Vagina (tissue), 2 donors: ENCODE measurements at places on chromosomes 6 and 20. TPM values are rescaled to one million over a fixed set of nuclear protein-coding genes. Genes with fewer than 3 reads are reported as not detected.
A peak's percentile ranks its signal among the peaks of the same experiment; 100 is the strongest.

DNA sequence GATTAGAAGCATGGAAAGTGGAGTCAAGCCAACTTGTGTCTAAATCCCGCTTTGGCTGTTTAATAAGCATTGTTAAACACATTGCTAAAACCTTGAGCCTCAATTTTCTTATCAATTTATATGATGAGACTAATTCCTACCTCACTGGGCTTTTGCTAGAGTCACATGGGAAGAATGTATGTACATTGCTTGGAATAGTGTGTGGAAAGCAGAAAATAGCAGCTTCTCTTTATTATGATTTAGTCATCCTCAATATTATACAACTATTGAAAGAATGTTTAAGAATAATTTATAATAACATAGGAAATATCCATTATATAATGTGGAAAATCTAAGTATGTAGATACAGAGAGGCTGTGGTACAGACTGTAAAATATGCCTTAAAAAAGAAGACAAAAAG, 313.0 kb upstream of the CDYL start:
- H3K27me3 ChIP-seq = no peaks in the 10 kb centered on the region
- peaks cover 21% of the 10 kb centered on the region for H3K4me1 ChIP-seq
- no peak overlapping the region for H3K4me3 ChIP-seq
- no peak overlapping the region for H3K27ac ChIP-seq
- no peak for DNase-seq
- H3K36me3 ChIP-seq = no peaks in the 10 kb centered on the region

Gene GDAP1L1
- not detected for total RNA-seq

Gene VGLL2
- total RNA-seq = not detected

Gene DNAH8
- not detected for total RNA-seq

DNA sequence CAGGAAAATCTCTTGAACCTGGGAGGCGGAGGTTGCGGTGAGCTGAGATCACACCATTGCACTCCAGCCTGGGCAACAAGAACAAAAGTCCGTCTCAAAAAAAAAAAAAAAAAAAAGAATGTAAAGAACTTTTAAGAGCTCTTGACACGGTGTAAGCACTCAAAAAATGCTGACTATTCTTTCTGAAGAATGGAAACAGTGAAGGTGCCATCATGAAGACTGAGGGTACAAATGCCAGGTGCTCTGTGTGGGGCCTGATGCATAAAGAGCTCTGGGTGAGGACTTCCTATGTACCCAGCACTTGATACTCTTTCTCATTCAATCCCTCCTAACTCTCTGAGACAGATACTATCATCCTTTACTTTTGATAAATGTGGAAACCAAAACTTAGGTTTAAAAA, 45.0 kb upstream of the ENPP5 start:
- H3K27me3 ChIP-seq = no peaks in the 10 kb centered on the region
- DNase-seq = no peak
- no peaks in the 10 kb centered on the region for H3K4me1 ChIP-seq
- H3K36me3 ChIP-seq = no peaks in the 10 kb centered on the region
- no peak overlapping the region for H3K4me3 ChIP-seq
- no peak overlapping the region for H3K27ac ChIP-seq

DNA sequence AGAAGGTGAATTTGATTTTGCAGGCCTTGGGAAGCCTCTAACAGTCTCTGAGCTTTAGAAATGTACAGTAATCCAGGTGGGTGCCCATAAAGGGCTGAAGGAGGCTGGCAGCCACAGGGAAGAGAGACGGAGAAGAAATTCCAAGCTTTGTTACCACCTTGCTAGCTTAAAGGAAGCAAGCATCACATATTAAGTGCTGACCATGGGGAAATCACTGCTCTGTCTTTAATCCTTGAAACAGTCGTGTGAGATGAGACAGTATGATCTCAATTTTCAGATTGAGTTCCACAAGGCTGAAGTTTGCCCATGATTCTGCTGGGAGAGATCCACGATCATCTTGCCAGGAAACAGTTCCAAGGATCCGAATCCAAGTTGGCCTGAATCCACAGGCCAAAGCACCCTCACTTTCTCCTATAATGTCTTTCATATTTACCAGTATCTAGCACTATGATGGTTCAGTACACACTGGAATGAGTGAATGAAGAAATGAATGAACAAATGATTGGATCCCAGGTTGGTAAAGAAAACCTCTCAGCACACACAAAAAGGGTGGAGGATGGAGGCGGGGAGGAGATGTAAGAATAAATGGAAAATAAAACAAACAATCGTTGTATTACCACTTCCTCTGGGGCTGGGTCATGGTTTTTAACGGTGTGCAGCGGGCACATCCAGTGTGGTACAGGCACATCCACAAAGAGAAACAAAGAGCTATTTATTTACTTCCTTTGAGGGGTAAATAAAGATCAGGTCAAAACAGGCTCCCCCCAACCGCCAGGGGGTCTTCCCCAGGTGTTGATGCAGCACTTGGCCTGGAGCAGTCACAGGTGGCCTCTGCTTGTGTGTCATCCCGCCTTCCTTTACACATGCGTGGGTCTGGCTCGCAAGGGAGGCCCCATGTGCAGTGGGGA, 28.2 kb upstream of the TAF8 start:
- H3K4me1 ChIP-seq = peaks cover 20% of the 10 kb centered on the region
- H3K4me3 ChIP-seq = no peak overlapping the region
- H3K36me3 ChIP-seq = no peaks in the 10 kb centered on the region
- H3K27me3 ChIP-seq = no peaks in the 10 kb centered on the region

Gene FOXA2
- not detected for total RNA-seq

Gene HINT3
- total RNA-seq = 18.4 TPM

Gene MRPS18A
- 31.9 TPM for total RNA-seq

GRCh38 chr20:30811885-30812671, 445.4 kb upstream of the DEFB115 start:
- DNase-seq = no peak
- no peak overlapping the region for H3K27ac ChIP-seq
- H3K27me3 ChIP-seq = no peaks in the 10 kb centered on the region
- H3K4me3 ChIP-seq = no peak overlapping the region
- H3K4me1 ChIP-seq = no peaks in the 10 kb centered on the region
- no peaks in the 10 kb centered on the region for H3K36me3 ChIP-seq

DNA sequence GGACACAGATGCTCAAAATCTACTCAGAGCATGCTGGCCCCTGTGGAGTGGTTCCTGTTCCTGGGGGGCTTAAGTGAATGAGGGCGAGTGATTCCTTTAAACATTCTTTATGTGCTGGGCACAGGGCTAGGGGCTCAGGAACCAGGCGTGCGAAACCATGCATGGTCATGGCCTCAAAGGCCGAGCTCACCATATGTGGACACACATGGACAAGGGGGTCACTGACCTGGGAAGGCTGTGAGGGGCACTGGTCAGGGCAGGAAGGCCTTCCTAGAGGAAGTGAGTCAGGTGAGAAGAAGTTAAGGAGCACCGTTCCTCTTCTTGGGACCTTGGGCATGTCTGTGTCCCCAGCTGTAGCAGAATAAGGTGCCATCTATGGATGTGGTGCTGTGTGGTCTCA, 74.6 kb upstream of the BHLHE23 start:
- no peaks in the 10 kb centered on the region for H3K4me1 ChIP-seq
- no peak overlapping the region for H3K4me3 ChIP-seq
- no peak for DNase-seq
- H3K36me3 ChIP-seq = no peaks in the 10 kb centered on the region
- H3K27ac ChIP-seq = no peak overlapping the region
- H3K27me3 ChIP-seq = no peaks in the 10 kb centered on the region

DNA sequence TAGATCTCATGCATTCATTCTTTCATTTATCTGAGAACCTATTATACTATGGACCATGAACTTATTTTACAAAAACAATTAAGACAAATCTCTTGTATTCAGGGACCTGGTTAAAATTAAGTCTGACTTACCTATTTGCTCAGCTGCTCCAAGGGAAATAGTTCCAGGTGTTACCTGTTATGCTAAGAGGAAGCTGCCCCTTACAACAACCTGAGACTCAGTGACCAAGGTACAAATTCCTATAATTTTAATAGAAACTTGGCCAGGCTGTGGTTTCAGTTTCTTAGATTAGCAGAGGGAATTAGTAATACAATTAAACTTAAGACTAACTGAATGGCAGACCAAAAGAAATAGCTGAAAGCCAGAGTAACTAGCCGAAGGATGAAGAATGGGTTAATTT, 48.2 kb upstream of the GMPR start:
- no peaks in the 10 kb centered on the region for H3K36me3 ChIP-seq
- no peak overlapping the region for H3K4me3 ChIP-seq
- DNase-seq = no peak
- H3K27ac ChIP-seq = no peak overlapping the region

DNA sequence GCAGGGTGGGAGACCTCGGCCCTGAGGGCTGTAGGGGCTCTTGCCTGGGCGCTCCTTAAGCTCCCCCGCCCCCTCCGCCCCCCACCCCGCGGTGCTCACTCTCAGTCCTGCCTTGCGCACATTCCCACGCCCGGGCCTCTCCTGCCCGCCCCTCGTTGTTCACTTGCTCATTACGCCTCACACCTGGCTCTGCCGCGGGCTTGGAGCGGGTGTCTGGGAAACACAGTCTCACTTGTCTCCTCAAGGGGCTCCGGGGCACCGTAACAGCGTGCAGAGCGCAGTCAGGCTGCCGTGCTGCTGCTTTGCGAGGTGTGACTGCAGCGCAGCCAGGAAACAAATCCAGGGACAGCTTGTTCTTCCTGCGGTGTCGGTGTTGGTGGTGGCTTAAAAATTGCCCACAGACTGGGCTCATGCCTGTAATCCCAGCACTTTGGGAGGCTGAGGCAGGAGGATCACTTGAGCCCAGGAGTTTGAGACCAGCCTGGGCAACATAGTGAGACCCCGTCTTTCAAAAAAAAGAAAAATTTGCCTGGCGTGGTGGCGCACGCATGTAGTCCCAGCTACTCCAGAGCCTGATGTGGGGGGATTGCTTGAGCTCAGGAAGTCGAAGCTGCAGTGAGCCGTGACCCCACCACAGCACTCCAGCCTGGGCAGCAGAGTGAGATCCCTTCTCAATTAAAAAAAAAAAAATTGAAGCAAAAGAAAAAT, 4.6 kb downstream of the NPBWR2 start:
- H3K27me3 ChIP-seq = peaks cover 9% of the 10 kb centered on the region
- DNase-seq = no peak
- H3K4me3 ChIP-seq = peak overlapping the region; percentile 27
- no peaks in the 10 kb centered on the region for H3K36me3 ChIP-seq

- no peaks in the 10 kb centered on the region for H3K27me3 ChIP-seq
- H3K4me1 ChIP-seq = no peaks in the 10 kb centered on the region
- no peak overlapping the region for H3K27ac ChIP-seq
- no peak overlapping the region for H3K4me3 ChIP-seq
- H3K36me3 ChIP-seq = no peaks in the 10 kb centered on the region
- DNase-seq = no peak
These were observed 38.1 kb upstream of the RPP40 start for GRCh38 chr6:5041955-5042354.

Gene TRIM10
- not detected for total RNA-seq

DNA sequence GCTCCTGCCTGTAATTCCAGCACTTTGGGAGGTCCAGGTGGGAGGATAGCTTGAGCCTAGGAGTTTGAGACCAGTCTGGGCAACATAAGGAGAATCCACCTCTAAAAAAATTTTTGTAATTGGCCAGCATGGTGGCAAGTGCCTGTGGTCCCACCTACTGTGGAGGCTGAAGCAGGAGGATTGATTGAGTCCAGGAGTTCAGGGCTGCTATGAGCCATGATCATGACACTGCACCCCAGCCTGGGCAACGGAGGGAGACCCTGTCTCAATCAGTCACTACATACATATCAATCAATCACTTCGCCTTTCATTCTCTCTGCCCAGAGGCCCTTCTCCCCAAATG, 1.1 kb upstream of the STK38 start:
- no peaks in the 10 kb centered on the region for H3K27me3 ChIP-seq
- H3K36me3 ChIP-seq = no peaks in the 10 kb centered on the region
- H3K4me3 ChIP-seq = no peak overlapping the region
- no peak for DNase-seq

DNA sequence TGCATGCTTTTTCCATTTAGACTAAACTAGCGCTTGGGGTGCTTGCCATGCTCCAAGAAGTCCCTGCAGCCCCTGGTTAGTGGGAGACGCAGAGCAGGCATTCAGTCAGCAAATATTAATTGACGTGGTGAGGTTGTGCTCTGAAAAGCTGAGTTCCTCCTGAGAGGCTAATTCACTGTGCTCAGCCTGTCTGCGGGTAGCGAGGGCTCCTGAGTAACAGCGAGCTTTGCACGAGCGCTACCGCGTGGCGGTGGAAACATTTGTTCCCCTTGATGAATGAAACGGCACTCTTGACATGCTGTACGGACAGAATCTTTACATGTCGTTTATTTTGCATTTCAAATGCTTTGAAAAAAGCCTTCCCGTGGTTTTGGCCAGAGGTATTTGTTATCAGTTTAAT, 170.6 kb upstream of the AGPAT4 start:
- DNase-seq = no peak
- H3K27ac ChIP-seq = no peak overlapping the region
- H3K4me3 ChIP-seq = no peak overlapping the region
- no peaks in the 10 kb centered on the region for H3K4me1 ChIP-seq
- H3K36me3 ChIP-seq = no peaks in the 10 kb centered on the region

GRCh38 chr6:119090256-119090655, 11.8 kb upstream of the FAM184A start:
- no peak overlapping the region for H3K27ac ChIP-seq
- no peak for DNase-seq
- no peaks in the 10 kb centered on the region for H3K27me3 ChIP-seq
- no peaks in the 10 kb centered on the region for H3K4me1 ChIP-seq

DNA sequence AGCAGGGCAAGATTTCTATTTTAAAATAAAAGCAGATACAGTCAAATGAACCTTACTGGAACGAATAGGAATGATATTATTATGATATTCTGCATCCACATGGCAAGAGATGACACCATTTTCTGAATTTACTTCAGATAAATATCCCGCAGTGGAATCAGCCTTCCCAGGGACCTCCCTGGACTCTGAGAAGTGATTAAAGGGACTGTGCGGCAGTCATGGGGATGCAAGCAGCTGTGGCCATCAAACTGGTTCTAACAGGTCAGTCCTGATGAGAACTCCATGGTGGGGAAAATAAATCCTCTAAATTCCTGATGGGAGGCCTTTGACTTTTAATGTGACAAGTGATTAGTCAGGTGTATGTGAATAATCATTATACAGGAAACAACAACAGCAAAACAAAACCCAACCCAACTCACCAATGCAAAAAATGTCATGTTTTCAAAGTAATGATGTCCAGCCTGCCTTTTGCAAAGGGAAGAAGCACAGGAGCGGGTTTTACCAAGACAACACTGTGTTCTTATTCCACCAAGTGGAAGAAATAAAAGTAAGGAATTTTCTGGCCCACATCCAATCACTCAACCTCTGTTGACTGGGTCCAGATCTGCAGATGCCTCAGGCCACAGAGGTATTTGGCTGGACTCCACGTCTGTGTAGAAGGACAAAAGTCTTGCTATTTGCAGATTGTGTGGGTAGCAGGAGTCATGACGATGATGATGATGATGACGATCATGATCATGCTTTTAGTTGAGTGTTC, 61.9 kb upstream of the CITED2 start:
- DNase-seq = no peak
- no peaks in the 10 kb centered on the region for H3K27me3 ChIP-seq
- H3K27ac ChIP-seq = no peak overlapping the region
- H3K4me3 ChIP-seq = no peak overlapping the region
- H3K4me1 ChIP-seq = no peaks in the 10 kb centered on the region

DNA sequence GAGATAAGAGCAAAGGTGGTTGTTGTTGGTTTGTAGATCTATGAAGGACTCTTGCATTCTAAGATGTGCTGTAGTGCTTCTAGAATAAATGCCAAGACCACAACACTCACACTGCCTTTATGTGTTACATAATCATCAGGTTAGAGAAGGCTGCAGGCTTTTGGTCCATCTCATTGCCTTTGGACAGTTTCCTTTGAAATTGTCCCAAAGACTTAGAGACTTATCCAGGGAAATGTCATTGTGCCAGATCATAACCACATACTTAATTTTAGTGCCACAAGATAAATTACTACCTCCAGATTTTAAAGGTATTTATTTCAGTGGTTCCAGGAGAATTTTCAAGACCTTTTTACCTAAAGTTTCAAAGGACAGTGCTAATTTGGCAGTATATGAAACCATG, 666.6 kb upstream of the CITED2 start:
- H3K36me3 ChIP-seq = no peaks in the 10 kb centered on the region
- H3K27ac ChIP-seq = no peak overlapping the region
- peaks cover 9% of the 10 kb centered on the region for H3K4me1 ChIP-seq
- no peak overlapping the region for H3K4me3 ChIP-seq
